ENCODE measurements at places on chromosomes 11 and 22.

GRCh38 chr11:132119573-132119972 is 749.2 kb downstream of the NTM start:
- DNase-seq = no peak

DNA sequence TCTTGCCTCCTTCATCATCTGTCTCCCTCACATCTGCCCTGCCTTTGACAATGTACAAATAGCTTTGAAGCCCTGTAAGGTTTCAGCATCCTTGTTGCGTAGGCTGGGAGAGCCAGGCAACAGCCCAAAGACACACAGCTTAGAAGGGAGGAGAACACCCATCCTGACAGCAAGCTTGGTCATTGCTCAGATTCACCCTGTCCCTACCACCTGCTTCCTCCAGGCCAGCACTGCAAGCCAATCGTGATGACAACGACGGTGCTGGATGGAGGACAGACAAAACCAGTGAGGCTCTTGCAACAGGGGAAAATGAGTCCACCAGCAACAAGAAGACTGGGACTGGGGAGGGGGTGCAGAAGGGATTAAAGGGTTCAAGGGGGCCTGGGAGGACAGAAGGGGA is 32.9 kb upstream of the CD5 start:
- DNase-seq = no peak

DNA sequence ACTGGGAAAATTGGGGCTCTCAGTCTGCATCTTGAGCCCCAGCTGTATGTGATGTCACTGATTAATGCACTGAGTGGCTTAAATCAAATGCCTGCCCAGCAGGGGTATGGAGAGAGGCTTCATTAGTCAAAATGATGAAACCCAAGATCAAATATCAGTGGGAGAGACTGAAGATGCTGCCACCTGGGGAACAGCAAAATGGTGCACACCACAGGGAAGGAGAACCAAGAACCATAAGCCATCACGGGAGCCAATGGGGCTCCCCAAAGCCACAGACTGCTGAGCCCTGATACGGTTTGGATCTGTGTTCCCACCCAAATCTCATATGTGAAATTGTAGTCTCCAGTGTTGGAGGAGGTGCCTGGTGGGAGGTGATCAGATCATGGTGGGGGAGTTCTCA is 85.6 kb downstream of the CTTN start:
- DNase-seq = no peak

DNA sequence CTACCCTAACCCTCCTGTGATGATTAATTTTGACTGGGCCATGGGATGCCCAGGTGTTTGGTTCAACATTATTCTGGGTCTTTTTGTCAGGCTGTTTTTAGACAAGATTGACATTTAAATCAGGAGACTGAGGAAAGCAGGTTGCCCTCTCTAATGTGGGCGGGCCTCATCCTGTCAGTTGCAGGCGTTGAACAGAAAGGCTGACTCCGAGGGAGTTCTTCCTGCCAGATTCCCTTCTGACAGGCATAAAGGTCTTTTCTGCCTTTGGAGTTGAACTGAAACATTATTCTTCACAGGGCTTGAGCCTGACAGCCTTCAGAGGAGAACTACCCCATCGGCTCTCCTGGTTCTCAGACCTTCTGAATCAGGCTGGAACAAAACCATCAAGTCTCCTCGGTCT is 4.3 kb upstream of the PSMC3 start:
- no peak for DNase-seq

- DNase-seq = no peak
Measured at GRCh38 chr11:20112291-20113148, 47.8 kb downstream of the DBX1 start.

- no peak for DNase-seq
Measured at GRCh38 chr11:57397394-57397990, 7.0 kb upstream of the PRG2 start.

DNA sequence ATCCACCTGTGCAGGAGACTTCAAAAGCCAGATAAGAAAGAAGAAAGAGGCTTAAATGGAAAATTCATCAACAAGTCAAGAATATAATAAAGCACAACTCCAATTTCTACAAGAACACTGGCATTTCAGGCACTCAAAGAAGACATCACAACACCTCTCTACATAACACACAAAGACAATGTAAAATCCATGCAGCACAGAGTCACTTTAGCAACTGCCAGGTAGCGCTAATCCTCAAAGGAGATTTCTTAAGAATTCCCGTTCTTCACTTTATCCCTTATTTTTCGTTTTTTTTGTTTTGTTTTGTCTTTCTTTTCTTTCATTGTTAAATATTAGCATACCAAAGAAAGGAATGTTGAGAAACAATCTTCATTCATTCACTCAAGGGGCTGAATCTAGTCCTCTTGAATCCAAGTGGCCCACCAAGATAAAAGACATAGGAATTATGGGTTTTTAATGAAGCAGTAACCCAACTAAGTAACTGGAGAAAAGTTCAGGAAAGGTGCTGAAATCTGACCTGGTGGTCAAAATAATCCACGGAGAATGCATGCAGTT is 95.0 kb downstream of the CADM1 start:
- no peak for DNase-seq

GRCh38 chr11:30411383-30411782 is 88.5 kb downstream of the ARL14EP start:
- no peak for DNase-seq

DNA sequence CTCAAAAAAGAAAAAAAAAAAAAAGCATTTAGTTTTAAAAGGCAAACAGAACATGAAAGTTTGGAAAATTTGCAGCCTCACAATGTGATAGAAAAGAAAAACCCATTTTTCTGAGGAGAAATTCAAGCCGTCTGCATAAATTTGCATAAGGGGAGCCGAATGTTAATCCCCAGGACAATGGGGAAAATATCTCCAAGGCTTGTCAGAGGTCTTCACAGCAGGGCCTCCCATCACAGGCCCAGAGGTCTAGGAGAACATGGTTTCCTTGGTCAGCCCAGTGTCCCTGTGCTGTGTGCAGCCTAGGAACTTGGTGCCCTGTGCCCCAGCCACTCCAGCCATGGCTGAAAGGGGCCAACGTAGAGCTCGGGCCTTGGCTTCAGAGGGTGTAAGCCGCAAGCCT is 109.1 kb downstream of the TRIM44 start:
- no peak for DNase-seq

GRCh38 chr11:128480665-128481064 is 106.7 kb downstream of the ETS1 start:
- DNase-seq = no peak

Measured in KG1 (cell line).